H1 (cell line): ENCODE measurements at places on chromosomes 6 and 20. TPM values are rescaled to one million over a fixed set of nuclear protein-coding genes. Genes with fewer than 3 reads are reported as not detected.

IRAK1BP1 gene
- total RNA-seq = 4.7 and 5.4 TPM in 2 replicates

PNLDC1 gene
- total RNA-seq = 0.34 and 0.44 TPM in 2 replicates

CNBD2 gene
- total RNA-seq = 1.8 and 2.6 TPM in 2 replicates

FNDC1 gene
- total RNA-seq = 0.30 and 0.42 TPM in 2 replicates

KCNK15 gene
- total RNA-seq = 0.24 and 0.33 TPM in 2 replicates

GFOD1 gene
- total RNA-seq = 8.5 and 8.8 TPM in 2 replicates

LPIN3 gene
- total RNA-seq = 3.1 and 3.7 TPM in 2 replicates

F13A1 gene
- total RNA-seq = 1.5 and 1.7 TPM in 2 replicates

KIAA0408 gene
- total RNA-seq = 9.2 and 10.8 TPM in 2 replicates

GRCh38 chr20:57108742-57109570, 157.5 kb downstream of the BMP7 start:
- no peaks in the 10 kb centered on the region for H3K36me3 ChIP-seq
- H3K4me1 ChIP-seq = no peaks in the 10 kb centered on the region
- H3K4me3 ChIP-seq = no peak overlapping the region

DNA sequence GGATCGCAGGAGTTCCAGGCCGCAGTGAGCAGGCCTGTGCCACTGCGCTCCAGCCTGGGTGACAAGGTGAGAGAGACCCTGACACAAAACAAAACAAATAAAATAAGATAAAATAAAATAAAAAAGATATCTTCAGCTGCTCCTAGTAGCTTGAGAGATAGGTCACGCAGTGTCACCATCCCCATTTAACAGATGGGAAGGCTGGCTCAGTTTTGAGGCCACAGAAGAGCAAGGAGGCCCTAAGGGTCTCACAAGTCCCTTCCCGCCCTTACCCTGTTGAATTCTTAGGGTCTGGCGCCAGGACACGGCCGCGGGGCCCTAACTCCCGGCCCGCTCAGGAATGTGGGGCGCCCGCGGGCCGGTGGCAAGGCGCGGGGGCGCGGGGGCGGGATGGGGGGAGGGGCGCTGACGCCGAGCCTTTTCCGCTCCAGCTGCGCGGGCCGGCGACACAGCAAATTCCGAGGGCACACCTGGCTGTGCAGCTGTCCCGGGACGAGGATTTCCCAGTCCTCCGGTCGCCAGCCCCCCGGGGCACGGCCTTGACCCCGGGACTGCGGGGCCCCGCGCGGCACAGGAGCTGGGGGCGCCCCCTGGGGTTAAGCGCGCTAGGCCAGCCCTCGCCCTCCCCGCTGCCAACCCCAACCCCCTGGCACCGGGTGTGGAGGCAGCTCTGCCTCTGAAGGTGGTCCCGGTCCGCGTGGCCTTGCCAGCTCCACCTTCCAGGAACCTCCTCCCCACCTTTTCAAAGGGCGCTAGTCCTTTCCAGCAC, 10.3 kb upstream of the R3HDML start:
- no peaks in the 10 kb centered on the region for H3K36me3 ChIP-seq
- DNase-seq = peak; percentile 68
- H3K4me1 ChIP-seq = peaks cover 2% of the 10 kb centered on the region
- H3K27ac ChIP-seq = no peak overlapping the region
- no peaks in the 10 kb centered on the region for H3K27me3 ChIP-seq

DNA sequence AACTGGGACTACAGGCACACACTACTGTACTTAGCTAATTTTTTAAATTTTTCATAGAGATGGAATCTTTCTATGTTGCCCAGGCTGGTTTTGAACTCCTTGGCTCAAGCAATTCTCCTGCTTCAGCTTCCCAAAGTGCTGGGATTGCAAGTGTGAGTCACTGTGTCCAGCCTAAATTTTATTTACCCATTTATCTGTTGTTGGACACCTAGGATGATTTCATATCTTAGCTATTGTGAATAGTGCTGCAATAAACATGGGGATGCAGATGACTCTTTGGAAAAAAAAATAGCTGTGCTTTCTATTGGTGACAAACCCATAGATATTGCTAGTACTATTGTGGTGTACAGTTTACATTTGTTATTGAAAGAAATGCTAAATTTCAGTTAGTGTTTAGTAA, 19.6 kb upstream of the SYNCRIP start:
- no peak overlapping the region for H3K4me3 ChIP-seq
- no peaks in the 10 kb centered on the region for H3K27me3 ChIP-seq
- DNase-seq = no peak
- no peaks in the 10 kb centered on the region for H3K36me3 ChIP-seq
- no peaks in the 10 kb centered on the region for H3K4me1 ChIP-seq

GRCh38 chr6:137491478-137491877, 2.7 kb downstream of the OLIG3 start:
- DNase-seq = no peak
- no peaks in the 10 kb centered on the region for H3K36me3 ChIP-seq
- peaks cover 100% of the 10 kb centered on the region for H3K27me3 ChIP-seq
- no peak overlapping the region for H3K27ac ChIP-seq

DNA sequence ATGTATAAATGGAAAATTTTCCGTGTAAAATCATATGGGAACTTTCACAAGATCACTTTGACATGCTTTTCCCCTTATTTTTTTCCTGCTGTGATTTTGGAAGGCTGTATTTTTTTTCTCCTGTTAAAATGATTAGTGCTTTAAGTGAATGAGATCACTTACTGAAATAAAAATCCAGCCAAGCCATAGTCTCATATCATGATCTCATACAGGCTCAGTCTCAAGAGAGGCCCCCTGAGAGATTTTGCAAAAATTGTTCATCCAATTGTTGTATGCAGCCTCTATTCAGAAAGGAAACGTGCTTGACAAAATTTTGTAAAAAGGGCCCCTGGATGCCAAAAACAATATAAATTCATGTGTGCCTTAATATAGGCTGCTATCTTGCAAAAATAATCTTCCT, 528.2 kb downstream of the HDGFL1 start:
- H3K4me1 ChIP-seq = no peaks in the 10 kb centered on the region
- H3K27ac ChIP-seq = no peak overlapping the region
- H3K4me3 ChIP-seq = no peak overlapping the region
- H3K36me3 ChIP-seq = no peaks in the 10 kb centered on the region
- no peaks in the 10 kb centered on the region for H3K27me3 ChIP-seq
- no peak for DNase-seq

- H3K27me3 ChIP-seq = no peaks in the 10 kb centered on the region
- no peaks in the 10 kb centered on the region for H3K36me3 ChIP-seq
- H3K4me1 ChIP-seq = no peaks in the 10 kb centered on the region
- H3K27ac ChIP-seq = no peak overlapping the region
Measured at GRCh38 chr6:47654255-47654654, 44.1 kb upstream of the ADGRF4 start.

DNA sequence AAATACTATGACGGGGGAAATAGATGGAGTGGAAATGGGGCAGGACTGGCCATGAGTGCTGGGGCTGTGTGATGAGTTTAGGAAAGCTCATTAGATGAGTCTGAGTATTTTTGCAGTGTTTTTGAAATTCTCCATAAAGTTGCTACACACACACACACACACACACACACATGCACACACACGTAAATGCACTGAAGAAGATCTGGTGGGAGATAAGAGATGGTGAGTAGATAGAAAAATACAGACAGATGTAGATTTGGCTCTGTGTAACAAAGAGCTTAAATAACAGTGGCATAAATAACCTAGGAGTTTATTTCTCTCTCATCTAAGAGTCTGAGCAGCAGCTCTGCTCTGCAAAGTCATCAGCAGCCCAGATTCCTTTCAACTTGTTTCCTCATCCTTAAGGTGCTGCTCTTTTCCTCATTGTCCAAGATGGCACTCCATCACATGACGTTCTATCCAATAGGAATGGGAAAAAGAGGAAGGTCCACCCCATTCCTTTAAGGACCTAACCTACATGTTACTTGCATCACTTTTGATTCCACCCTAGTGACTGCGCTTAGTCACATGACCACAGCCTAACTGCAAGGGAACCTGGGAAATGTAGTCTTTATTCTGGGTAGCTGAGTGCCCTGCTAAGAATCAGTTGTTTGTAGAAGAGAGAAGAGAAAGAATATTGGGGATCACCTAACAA, 76.4 kb downstream of the EYA2 start:
- H3K27ac ChIP-seq = peak overlapping the region; percentile 31
- no peak overlapping the region for H3K4me3 ChIP-seq
- peak; percentile 43 for DNase-seq

GRCh38 chr6:24330137-24330732, 27.6 kb downstream of the DCDC2 start:
- DNase-seq = no peak
- H3K36me3 ChIP-seq = no peaks in the 10 kb centered on the region
- no peaks in the 10 kb centered on the region for H3K27me3 ChIP-seq
- H3K4me3 ChIP-seq = no peak overlapping the region

- no peak overlapping the region for H3K27ac ChIP-seq
- no peaks in the 10 kb centered on the region for H3K27me3 ChIP-seq
- H3K4me1 ChIP-seq = no peaks in the 10 kb centered on the region; the same call in 1 of the 2 replicates
Measured at GRCh38 chr6:4516206-4516605, 260.0 kb upstream of the CDYL start.

GRCh38 chr6:20237677-20238460, 25.6 kb upstream of the MBOAT1 start:
- no peak overlapping the region for H3K27ac ChIP-seq
- no peak overlapping the region for H3K4me3 ChIP-seq
- no peaks in the 10 kb centered on the region for H3K27me3 ChIP-seq

DNA sequence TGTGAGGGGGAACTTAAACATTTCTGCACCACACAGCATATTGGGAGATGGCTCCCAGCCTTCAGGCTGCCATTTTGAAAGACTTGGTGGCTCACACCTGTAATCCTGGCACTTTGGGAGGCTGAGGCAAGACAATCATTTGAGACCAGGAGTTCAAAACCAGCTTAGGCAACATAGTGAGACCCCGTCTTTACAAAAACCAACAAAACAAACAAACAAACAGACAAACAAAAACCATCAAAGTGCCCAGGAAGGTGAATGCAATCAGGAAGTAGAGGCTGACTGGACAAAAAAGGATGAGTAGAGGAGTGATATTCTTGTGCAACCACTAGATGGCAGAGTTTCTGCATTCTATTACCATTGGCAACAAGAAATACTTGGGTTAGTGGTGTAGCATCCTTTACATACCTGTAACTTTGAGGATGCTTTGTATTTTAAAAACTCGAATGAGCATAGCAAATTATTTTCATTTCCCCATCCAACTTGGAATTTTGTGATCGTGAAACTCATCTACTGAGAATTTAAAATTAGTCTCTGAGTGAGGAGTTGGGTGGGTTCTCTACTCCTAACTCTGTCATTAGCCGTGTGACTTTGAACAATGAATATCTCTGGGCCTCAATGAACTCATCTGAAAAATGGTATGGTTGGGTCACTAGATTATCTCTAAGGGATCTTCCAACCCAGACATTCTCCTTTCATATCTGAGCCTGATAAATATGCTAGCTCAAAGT, 84.4 kb downstream of the CRYBG1 start:
- no peaks in the 10 kb centered on the region for H3K27me3 ChIP-seq
- H3K27ac ChIP-seq = no peak overlapping the region
- DNase-seq = no peak
- H3K4me3 ChIP-seq = no peak overlapping the region
- H3K4me1 ChIP-seq = no peaks in the 10 kb centered on the region

DNA sequence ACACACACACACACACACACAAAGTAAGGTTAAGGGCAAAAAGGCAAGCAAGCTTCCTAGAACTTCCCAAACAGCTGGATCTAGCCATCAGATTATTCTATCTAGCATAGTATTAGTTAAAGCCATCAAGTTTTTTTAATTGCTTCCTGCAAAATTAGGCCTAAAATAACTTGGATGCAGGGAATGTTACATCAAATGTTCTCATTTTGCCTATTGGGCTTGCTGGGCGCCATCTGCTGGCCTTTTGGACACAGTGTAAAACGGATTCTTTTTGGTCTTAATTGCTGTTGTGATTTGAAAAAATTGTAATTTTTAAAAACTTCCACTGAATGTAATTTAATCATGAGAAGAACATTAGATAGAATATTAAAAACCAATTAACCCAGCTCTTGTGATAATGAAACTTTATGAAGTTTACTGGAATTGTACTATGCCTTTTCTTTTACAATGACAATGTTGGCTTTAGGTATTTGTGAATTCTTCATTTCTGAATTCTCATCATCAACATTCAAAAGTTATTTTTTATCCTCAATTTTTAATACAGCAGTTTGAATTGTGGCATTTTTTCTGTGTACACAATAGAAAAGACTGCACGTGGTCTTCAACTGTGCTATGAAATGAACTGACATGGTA, 6.8 kb downstream of the MKKS start:
- no peaks in the 10 kb centered on the region for H3K4me1 ChIP-seq
- H3K36me3 ChIP-seq = no peaks in the 10 kb centered on the region
- H3K4me3 ChIP-seq = no peak overlapping the region

GRCh38 chr6:126698732-126699240, 358.9 kb downstream of the CENPW start:
- H3K4me3 ChIP-seq = no peak overlapping the region
- no peak overlapping the region for H3K27ac ChIP-seq
- H3K36me3 ChIP-seq = no peaks in the 10 kb centered on the region
- DNase-seq = no peak

DNA sequence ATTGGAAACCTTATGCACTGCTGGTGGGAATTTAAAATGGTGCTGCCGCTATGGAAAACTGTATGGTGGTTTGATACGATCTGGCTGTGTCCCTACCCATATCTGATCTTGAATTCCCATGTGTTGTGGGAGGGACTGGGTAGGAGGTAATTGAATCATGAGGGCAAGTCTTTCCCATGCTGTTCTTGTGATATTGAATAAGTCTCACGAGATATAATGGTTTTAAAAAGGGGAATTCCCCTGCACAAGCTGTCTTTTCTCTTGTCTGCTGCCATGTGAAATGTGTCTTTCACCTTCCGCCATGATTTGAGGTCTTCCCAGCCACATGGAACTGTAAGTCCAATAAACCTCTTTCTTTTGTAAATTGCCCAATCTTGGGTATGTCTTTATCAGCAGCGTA, 4.9 kb downstream of the TAP2 start:
- H3K4me1 ChIP-seq = peaks cover 5% of the 10 kb centered on the region
- no peak for DNase-seq
- H3K27ac ChIP-seq = no peak overlapping the region
- H3K36me3 ChIP-seq = peaks cover 2% of the 10 kb centered on the region
- H3K4me3 ChIP-seq = no peak overlapping the region

GRCh38 chr6:131843768-131844167, 35.9 kb downstream of the ENPP1 start:
- H3K27me3 ChIP-seq = no peaks in the 10 kb centered on the region
- no peak for DNase-seq
- H3K36me3 ChIP-seq = no peaks in the 10 kb centered on the region
- no peak overlapping the region for H3K4me3 ChIP-seq
- H3K27ac ChIP-seq = no peak overlapping the region

DNA sequence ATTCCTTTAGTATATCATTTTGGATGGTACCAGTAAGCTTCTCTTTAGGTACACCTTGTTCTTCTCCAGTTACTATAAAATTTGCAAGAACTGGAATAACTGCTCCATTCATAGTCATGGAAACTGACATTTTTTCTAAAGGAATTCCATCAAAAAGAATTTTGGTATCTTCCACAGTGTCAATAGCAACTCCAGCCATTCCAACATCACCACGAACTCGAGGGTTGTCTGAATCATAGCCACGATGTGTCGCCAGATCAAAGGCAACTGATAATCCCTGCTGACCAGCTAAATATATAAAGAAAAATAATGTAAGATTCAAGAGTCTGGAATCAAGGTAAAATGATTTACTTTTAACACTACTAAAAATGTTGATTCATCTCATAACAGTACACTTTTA, 5.3 kb downstream of the MMUT start:
- no peaks in the 10 kb centered on the region for H3K36me3 ChIP-seq
- no peak for DNase-seq
- no peak overlapping the region for H3K4me3 ChIP-seq
- no peak overlapping the region for H3K27ac ChIP-seq

GRCh38 chr6:30912746-30913520, 1.1 kb upstream of the VARS2 start:
- no peaks in the 10 kb centered on the region for H3K27me3 ChIP-seq
- no peak overlapping the region for H3K4me3 ChIP-seq
- H3K36me3 ChIP-seq = peaks cover 6% of the 10 kb centered on the region
- no peak for DNase-seq
- no peak overlapping the region for H3K27ac ChIP-seq
